ENCODE measurements at places on chromosomes 2 and 18.

DNA sequence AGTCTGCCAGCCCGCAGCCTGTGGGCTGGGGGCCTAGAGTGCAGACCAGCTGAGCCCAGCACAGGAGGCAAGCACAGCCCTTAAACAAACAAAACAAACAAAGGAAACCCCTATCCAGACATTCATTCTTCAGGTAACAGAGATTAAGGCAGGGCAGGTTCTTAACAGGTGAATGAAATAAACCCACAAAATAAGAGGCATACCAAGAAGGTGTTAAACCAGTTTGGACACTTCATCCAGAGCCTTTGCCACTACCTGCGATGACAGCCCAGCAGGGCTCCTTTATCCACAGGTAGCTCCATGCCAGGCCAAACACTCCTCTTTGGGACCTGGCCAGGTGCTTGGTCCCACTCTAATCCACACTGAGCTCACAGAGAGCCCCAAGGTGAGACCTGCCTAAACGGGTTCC lies 209.7 kb upstream of the SIX2 start:
- no peak for DNase-seq

DNA sequence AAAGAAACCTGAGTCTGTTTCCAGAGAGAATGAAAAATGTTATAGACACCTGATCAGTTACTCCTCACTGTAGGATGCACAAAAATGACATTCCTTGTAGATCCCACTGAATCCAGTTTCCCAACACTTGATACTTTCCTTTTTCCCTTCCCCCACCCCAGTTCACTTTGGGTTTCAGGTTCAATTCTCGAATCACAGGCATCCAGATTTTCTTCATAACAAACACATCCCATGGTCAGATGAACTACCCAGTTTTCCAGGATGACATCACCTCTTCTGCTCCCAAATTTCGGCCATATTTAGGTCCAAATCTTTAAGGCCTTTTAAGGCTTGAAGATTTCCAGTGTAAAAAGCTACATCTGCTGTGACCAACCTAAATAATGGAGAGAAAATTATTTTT lies 51.5 kb downstream of the UGP2 start:
- no peak for DNase-seq

- no peak for DNase-seq
These were observed 202.7 kb downstream of the PTH2R start for GRCh38 chr2:208609166-208609804.

- DNase-seq: no peak
These were observed 152.3 kb downstream of the MEIS1 start for GRCh38 chr2:66587216-66587615.

- DNase-seq: no peak
These were observed 37.2 kb downstream of the STEAP3 start for GRCh38 chr2:119260646-119261492.

GRCh38 chr2:85623991-85624390 lies 8.0 kb downstream of the USP39 start:
- DNase-seq: no peak

GRCh38 chr2:8152392-8153257 lies 529.2 kb upstream of the ID2 start:
- no peak for DNase-seq

DNA sequence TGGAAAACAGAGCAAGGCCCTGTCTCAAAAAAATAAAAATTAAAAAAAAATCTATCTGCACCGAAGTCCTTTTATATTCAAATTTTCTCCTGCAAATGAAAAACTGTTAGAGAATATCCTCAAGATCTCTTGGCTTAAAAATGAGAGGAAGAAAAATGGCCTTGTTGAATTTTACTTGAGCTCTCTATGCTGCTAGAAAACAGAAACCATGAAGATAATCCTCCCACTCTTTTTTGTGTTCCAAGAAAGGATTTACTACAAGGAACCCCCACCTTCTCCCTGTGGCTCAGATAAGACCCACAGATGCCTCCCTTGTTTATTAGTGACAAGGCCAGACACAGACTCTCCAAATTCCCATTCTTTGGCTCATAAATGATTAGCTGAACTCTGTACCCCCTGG lies 71.0 kb downstream of the SGPP2 start:
- no peak for DNase-seq

DNA sequence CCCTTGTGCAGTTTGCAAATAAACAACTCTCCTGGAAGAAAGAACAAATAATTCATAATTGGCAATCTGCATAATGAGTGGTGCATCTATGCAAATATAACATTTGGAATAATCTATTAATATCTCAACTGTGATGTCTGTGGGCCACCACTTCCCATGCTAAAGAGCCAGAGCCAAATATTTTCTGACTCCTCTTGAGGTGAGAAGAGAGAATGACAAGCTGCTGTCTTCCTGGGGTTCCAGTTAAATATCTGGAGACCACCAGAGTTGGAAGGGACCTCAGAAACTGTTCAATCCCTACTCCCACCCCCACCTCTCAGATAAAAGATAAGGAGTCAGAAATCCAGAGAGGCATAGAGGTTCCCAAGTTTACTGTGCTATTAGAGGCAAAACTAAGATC lies 241.0 kb upstream of the SLC14A2 start:
- no peak for DNase-seq

- no peak for DNase-seq
These were observed 50.6 kb upstream of the TFCP2L1 start for GRCh38 chr2:121335294-121336290.

DNA sequence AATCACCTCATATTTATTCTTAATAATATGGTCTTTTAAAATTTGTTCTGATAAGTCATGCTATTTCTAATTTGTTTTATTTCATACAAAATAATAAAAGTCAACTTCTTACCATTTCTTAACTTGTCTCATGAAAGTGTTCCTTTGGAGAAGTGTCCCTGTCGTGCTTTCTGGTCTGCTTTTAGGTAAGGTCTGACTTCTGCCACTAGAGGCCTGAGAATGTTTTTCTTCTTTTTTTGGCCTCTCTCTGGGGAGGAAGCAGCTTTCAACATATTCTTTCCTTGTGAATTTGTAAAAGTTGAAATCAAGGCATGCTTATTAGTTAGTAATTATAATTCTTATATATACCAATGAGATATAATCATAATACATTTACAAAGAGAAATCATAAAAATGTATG lies 39.4 kb downstream of the MAP2 start:
- no peak for DNase-seq

DNA sequence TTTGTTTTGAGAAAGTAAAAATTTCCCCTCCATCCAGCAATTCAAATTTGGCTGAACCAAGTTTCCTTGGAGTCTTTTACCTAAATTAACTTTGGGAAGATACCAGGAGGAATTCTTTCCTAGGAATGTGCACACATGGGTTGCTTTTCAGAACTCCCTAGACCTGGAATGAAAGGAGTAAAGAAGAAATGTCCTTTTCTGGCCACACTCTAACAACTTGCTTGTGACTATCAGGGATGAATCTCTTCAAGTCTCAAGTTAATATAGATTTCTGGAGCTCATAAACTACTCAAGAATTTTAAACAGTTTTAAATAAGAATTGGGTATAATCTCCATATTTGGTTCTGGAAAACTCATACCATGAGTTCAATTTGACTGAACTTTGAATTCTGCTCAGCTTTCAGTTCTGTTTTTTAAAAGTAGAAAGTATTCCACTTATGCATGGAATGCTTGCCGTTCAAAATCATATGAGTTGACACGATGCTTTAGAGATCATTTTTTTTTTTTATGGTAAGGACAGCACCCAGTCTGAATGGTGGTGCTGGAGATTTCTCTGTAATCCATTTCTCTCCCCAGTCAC lies 7.7 kb downstream of the RASGRP3 start:
- DNase-seq: no peak

GRCh38 chr2:893311-893710 lies 57.3 kb upstream of the SNTG2 start:
- DNase-seq: no peak

DNA sequence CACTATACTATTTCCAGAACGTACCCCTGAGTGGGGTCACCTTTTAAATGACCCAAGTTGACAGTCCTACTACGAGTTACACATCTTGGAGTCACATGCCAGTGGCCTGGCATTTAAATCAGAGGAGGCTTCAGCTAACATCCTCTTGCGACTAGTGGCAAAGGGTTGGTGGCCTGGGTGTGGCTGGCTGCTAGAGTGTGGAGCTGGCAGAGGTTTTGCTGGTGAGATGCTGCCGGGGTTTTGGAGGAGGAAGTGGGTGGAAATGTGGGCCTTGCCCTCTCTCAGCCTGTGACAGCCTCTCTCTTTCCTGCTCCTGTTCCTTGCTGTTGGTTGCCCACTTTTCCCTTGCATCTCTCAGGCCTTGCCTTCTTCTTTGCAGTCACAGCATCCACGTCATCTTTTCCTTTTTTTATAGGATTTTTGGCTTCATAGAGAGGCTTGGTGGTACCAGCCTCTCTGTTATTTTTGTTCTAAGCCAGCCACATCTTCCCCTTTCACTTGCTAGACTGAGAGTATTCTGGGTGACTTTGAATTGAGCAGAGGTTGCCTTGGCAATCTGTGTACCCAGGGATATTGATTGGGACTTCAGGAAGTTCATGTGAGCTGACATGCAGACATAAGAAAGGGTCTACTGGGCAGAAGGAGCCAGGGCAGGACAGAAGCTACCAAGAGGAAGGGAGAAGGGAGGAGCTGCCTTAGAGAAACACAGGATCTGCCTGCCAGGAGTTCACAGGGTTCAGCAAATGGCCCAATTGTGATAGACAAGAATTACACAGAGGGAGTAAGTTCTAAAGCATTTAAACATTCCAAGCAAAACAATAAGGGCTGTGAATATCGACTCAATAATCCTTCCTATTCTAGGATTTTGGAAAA lies 55.4 kb downstream of the CDC42EP3 start:
- DNase-seq: peak; percentile 46

DNA sequence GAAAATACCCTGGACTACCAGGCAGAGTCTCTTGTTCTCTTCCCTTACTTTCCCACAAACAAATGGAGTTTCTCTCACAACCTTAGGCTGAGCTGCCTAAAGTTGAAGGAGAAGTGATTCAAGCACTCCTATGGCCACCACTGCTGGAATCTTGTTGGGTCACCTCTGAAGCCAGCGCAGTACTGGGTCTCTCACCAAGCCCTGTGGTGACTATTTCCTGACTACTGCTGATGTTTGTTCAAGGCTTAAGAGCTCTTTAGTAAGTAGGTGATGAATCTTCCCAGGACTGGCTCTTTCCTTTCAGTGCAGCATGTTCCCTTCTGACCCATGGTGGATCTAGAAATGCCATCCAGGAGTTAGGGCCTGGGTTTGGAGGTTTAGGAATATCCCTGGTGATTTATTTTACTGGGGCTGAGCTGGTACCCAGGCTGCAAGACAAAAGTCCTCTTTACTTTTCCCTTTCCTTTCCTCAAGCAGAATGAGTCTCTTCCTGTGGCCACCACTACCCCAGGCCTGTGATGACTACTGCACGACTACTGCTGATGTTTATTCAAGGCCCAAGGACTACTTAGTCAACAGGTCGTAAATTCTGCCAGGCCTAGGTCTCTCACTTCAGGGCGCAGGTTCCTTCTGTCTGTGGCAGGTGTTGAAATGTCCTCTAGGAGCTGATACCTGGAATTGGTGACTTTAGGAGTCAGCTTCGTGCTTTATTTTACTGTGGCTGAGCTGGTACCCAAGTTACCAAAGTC lies 121.8 kb downstream of the SLC4A10 start:
- DNase-seq: no peak

GRCh38 chr18:37483221-37483971 lies 82.2 kb downstream of the CELF4 start:
- DNase-seq: no peak

DNA sequence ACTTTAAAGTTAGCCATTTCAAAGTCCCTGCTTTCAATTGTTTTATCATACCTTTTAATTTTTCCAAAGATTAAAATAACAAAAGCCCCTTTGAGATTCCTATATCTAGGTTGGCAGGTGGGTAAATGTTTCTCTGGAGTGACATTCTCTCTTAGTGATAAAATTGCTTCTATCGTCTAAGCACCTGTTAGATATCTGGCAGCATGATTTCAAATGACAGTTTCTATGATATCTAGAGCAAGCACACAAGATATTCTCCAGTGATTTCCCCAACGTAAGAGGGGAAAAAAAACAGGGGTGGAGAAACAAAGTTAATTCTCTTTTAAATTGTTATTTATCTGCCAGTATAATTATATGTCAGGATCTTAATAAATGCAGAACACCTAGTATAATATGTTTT lies 610.2 kb downstream of the DSC3 start:
- no peak for DNase-seq

DNA sequence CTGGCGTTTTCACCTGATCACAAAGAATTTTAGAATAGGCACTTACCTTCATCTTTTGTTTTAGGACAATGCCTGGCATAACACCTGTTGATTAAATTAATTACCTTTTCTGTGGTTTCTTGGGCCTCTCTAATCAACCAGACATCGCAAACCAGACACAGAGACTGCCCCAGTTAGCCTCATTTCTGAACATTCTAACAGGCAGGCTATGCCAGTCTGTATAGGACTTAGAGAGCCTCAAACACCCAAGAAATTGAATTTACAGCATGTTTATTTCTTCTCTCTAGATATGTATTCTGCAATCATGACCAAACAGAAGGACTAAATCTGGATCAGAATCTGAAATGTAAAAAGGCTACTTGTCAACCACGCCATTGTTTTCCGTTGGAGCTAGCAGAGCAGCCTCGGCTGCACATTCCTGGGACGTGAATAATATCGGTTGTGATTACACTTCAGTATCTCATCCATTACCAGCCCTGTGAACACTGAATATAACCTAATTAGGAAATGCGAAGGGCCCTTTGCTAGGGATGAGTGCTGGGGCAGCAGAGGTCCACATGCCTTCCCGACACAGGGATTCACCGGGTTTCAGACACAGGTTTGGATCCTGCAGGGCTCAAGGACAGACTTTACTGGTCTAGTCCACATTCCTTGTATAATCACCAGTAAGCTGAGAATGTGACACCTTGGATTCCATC lies 17.5 kb upstream of the CDC42EP3 start:
- DNase-seq: no peak

DNA sequence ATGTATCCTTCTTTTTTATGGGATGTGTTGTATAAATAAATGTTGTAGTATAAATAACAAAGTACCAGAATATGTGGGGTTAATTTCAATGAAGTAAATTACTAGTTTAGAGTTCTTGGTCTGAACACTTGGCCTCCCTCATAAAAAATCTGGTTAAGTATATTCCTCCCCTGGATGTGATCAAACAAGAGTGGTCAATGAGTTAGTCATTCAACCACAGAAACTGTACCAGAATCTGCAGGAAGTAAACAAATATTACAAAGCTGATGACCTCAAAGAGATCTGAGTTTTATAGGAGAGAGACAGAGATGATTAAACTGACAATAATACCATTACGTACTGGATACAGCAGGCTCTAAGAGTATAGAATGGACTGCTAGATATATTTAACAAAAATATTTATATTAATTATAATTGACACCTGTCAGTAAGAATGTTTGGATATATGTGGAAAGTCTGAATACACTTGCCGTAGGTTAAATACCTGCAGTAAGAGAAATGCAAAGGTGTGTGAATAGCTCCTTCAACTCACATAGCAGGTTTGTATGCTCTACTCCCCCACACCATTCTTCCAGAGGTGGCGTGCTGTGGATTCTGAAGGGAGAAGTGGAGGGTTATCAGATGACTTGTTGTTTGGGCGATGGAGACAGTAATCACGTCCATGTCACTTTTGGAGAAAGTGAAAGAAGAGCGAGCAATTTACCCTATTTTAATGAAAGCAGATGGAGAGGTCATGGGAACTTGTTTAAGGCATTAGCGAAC lies 108.3 kb upstream of the LRATD1 start:
- no peak for DNase-seq

- no peak for DNase-seq
These were observed 10.5 kb upstream of the CYP26B1 start for GRCh38 chr2:72157871-72158771.

- no peak for DNase-seq
These were observed 214.8 kb downstream of the NEDD4L start for GRCh38 chr18:58258692-58259342.

Measured in T-helper 22 cell (primary cell).